ENCODE measurements at places on chromosomes 5 and 9.
A peak's percentile ranks its signal among the peaks of the same experiment; 100 is the strongest.

DNA sequence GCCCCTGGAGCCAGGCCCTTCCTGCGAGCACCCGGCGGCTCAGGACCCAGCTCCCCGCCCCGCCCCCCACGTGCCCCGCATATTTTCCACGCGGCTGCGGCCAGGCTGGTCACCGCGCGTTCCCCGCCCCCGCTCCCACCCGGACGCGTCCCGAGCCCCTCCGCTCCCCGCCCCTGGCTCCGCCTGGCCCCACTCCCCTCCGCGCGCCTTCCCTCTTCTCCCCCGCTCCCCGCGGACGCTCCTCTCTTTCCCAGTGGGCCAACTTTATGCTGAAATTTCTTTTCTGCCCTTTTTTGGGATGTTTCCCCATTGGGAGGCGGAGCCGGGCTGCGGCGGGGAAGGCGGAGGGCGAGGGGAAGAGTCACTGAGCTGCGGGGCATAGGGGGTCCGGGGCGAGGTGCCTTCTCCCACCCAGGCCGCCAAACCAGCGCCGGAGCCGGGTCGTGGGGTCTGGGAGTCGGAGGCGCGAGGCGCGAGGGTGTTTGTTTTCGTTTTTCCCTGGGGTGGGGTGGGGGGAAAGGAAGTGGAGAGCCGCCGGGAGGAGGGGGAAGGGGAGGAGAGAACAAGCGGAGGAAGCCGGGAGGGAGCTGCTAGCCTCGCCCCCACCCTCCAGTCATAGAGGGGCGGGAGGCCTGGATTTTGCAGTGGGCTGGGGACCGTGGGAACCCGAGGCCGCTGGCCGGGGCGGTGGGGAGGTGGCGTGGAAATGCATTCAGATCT lies 1.0 kb upstream of the TPM2 start:
- DNase-seq: peak; percentile 70
- H3K27me3 ChIP-seq: no peaks in the 10 kb centered on the region
- H3K4me3 ChIP-seq: peak overlapping the region; percentile 94
- peaks cover 32% of the 10 kb centered on the region for H3K36me3 ChIP-seq
- H3K4me1 ChIP-seq: peaks cover 22% of the 10 kb centered on the region

- H3K4me1 ChIP-seq: peaks cover 3% of the 10 kb centered on the region
- no peak overlapping the region for H3K4me3 ChIP-seq
- H3K36me3 ChIP-seq: no peaks in the 10 kb centered on the region
- DNase-seq: no peak
- H3K27me3 ChIP-seq: no peaks in the 10 kb centered on the region
Measured at GRCh38 chr5:3307982-3308621, 287.5 kb upstream of the IRX1 start.

DNA sequence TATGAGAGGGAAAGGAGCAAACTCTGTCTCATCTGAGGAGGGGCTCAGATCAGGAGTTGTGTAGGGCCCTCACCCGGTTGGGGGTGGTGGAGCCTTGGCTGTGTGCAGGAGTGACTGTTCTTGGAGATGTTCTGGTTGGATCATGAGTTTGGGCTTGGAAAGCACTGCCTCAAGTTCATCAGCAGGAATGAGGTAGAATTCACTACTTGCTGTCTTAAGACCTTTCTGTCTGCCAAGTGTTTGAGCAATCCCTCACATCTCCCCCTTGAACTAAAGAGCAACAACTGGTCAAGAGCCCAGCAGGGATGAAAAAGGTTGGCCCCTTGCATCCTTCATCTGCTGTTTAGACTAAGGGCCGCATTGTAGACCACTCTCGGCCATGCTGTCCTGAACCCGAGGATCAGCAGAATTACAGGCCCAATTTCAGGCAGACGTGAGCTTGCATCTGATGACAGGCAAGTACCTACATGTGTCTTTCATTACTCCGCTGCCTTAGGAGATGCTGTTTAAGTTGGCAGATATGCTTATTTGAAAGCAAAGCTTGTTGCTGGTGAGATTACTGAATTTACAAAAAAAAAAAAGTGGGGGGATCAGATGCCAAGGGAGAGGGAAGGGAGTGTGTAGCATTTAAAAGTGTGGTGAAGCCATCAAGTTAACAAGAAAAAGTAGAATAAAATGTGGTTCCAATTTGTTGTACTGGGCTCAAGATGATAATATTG lies 36.4 kb downstream of the PIK3R1 start:
- peak overlapping the region; percentile 12 for H3K4me3 ChIP-seq
- H3K27ac ChIP-seq: peak overlapping the region; percentile 60
- no peaks in the 10 kb centered on the region for H3K27me3 ChIP-seq
- no peaks in the 10 kb centered on the region for H3K36me3 ChIP-seq

DNA sequence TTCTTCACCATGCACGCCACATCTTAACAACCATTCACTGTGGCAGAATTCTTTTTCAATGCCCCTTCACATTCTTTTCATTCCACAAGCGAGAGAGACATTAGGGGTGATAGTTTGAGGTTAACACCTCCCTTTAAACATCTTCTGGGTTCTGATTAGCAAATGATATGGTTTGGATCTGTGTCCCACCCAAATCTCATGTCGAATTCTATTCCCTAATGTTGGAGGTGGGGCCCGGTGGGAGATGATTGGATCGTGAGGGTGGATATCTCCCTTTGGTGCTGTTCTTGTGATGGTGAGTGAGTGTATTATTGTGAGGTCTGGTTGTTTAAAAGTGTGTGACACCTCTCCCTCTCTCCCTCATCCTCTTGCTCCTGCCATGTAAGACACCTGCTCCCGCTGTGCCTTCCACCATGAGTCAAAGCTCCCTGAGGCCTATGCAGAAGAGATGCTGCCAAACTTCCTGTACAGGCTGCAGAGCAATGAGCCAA lies 46.1 kb upstream of the RAI14 start:
- no peak overlapping the region for H3K4me3 ChIP-seq
- no peaks in the 10 kb centered on the region for H3K36me3 ChIP-seq
- peak overlapping the region; percentile 68 for H3K27ac ChIP-seq
- no peak for DNase-seq
- H3K4me1 ChIP-seq: peaks cover 33% of the 10 kb centered on the region

GRCh38 chr5:60178101-60178500 lies 284.6 kb upstream of the PDE4D start:
- DNase-seq: no peak
- H3K36me3 ChIP-seq: no peaks in the 10 kb centered on the region
- no peak overlapping the region for H3K27ac ChIP-seq
- H3K4me1 ChIP-seq: no peaks in the 10 kb centered on the region

DNA sequence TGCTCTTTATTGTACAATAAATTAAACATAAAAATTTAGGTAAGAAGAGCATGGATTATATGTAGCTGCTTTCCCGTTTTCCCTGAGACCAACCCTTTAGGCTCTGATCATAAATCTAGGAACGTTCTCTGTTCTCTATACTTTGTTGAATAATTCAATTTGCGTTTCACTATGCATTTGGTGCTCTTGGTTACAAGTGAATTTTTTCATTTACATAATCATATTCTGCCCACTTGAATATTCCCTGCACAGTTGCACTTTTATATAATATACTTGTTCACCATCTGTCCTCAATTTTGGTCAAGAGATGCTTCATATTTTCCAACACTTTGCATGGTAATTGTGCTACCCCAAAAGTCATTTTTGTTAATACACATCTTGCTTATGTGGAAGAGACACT lies 741.8 kb downstream of the CDH12 start:
- no peaks in the 10 kb centered on the region for H3K4me1 ChIP-seq
- no peak overlapping the region for H3K4me3 ChIP-seq
- no peak for DNase-seq
- no peak overlapping the region for H3K27ac ChIP-seq
- no peaks in the 10 kb centered on the region for H3K27me3 ChIP-seq

- peaks cover 7% of the 10 kb centered on the region for H3K4me1 ChIP-seq
- H3K36me3 ChIP-seq: peaks cover 38% of the 10 kb centered on the region
- H3K27ac ChIP-seq: no peak overlapping the region
- no peaks in the 10 kb centered on the region for H3K27me3 ChIP-seq
Measured at GRCh38 chr5:87403409-87403808, 9.3 kb downstream of the CCNH start.

GRCh38 chr5:138884094-138884493 lies 9.0 kb upstream of the LRRTM2 start:
- H3K4me3 ChIP-seq: no peak overlapping the region
- no peak overlapping the region for H3K27ac ChIP-seq
- H3K36me3 ChIP-seq: peaks cover 4% of the 10 kb centered on the region
- DNase-seq: no peak
- H3K27me3 ChIP-seq: no peaks in the 10 kb centered on the region

DNA sequence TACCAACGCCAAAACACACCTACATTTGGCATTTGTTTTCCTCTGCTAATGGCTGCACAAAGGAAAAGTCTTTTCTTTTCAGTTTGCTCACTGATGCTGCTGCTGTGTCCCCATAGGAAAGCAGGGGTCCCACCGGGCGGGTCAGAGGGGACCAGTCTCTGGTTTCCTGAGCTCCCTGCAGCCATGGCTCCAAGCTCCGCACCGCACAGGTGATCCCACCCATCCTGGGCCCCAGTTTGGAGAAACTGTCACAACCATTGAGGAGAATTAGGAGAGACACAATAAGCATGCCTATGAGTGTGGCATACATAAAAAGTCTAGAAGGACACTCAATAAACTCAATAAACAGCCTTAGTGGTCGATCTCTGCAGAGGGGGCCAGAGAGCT lies 19.9 kb downstream of the MED10 start:
- no peak overlapping the region for H3K27ac ChIP-seq
- peaks cover 6% of the 10 kb centered on the region for H3K36me3 ChIP-seq
- no peaks in the 10 kb centered on the region for H3K27me3 ChIP-seq
- DNase-seq: no peak
- H3K4me1 ChIP-seq: no peaks in the 10 kb centered on the region
- no peak overlapping the region for H3K4me3 ChIP-seq

GRCh38 chr9:130458027-130458803 lies 13.5 kb downstream of the ASS1 start:
- H3K4me1 ChIP-seq: no peaks in the 10 kb centered on the region
- H3K27ac ChIP-seq: no peak overlapping the region
- peaks cover 8% of the 10 kb centered on the region for H3K36me3 ChIP-seq
- DNase-seq: no peak
- no peaks in the 10 kb centered on the region for H3K27me3 ChIP-seq
- H3K4me3 ChIP-seq: no peak overlapping the region

DNA sequence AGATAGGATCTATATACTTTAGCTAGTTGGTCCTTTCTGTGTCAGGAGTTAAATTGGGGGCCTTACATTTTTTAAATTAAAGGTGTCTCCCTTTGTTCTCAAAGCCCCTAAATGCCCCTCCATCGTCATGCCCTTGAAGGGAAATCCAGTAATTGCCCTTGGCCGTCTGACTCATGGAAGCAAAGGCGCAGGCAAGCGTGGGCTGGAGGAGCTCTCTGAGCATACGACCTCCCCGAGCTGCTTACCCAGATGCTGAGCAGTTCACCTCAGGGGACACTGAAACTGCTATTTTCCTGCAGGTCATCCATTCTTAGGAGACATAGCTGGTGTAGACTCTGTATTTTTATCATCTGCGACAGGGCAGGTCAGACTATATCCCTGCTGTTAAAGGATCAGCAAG lies 23.0 kb downstream of the PCSK1 start:
- H3K36me3 ChIP-seq: no peaks in the 10 kb centered on the region
- H3K4me3 ChIP-seq: no peak overlapping the region
- H3K27me3 ChIP-seq: no peaks in the 10 kb centered on the region
- peaks cover 23% of the 10 kb centered on the region for H3K4me1 ChIP-seq
- no peak for DNase-seq

- H3K36me3 ChIP-seq: no peaks in the 10 kb centered on the region
- no peak overlapping the region for H3K4me3 ChIP-seq
- no peak overlapping the region for H3K27ac ChIP-seq
- no peaks in the 10 kb centered on the region for H3K27me3 ChIP-seq
- DNase-seq: no peak
Measured at GRCh38 chr9:84953252-84953773, 283.8 kb downstream of the NTRK2 start.

DNA sequence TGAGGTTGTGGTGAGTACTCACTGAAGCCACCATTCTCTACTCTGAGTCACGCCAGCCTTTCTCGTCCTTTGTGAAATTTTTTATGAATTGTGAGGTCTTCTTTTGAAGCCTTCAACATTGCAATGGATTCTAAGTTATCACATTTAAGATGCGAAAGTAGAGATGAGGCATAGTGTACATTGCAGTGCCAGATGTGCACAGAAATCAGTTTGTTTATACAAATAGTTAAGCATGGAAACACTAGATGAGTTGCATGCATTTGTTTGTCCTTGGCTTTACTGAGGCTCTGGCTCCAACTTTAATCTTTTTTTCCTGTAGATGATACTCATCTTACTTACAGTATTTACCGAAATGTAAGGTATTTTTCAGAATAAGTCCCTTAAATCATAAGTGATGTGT lies 453.7 kb upstream of the RIOK2 start:
- H3K4me3 ChIP-seq: no peak overlapping the region
- H3K27ac ChIP-seq: no peak overlapping the region
- DNase-seq: no peak
- no peaks in the 10 kb centered on the region for H3K27me3 ChIP-seq
- H3K36me3 ChIP-seq: no peaks in the 10 kb centered on the region

GRCh38 chr5:39092581-39093351 lies 18.6 kb upstream of the RICTOR start:
- no peaks in the 10 kb centered on the region for H3K36me3 ChIP-seq
- no peaks in the 10 kb centered on the region for H3K4me1 ChIP-seq
- no peaks in the 10 kb centered on the region for H3K27me3 ChIP-seq

DNA sequence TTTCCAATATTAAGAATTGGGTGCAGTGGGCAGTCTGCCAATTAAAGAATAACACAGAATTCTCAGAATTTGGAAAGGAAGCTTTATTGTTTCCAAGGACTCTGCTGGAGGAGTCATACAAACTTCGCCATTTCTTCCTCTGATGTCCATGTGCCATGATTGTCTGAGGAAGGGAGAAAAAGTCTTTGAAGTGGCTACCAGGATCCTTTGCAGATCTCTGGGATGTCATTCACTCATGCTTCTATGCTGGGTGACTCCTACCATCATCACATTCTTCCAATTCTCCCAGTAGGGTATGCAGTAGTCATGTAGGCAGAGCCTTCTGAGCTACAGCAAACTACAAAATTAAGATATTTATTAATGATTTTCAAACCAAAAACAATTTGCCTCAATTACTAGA lies 3.2 kb upstream of the SMAD5 start:
- H3K27me3 ChIP-seq: no peaks in the 10 kb centered on the region
- peaks cover 11% of the 10 kb centered on the region for H3K4me1 ChIP-seq
- no peak overlapping the region for H3K4me3 ChIP-seq
- no peak overlapping the region for H3K27ac ChIP-seq
- no peak for DNase-seq
- no peaks in the 10 kb centered on the region for H3K36me3 ChIP-seq

DNA sequence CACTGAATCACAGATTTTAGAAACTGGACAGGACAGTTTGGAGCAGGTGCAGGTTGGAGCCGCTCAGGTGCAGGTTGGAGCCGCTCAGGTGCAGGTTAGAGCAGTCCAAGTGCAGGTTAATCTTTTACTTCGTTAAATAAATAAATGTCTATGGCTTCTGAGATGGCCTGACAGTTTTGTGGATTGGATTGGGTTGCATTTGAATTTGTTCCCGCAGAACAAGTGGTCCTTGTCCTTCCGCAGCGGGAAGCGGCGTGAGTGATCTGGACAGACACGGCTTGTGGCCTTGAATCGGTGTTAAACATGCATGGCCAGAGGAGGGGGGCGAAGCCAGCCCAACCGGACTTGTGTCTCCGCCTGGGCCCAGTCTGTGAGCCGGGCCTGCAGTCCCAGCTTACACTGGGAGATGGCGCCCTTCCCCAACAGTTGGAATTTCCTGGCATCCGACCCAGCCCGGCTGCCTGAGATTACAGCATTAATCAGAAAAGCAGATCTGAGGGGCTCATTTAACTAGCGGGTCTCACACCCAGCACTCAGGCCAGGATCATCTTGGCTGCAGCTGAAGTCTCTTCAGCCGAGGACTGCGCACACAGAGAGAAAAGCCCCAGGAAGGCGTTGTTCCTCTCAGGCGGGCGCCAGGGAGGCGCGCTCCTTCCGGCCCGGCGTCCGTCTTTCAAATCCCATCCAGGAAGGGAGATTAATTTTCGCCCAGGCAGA lies 1.5 kb upstream of the OLFM1 start:
- peak overlapping the region; percentile 63 for H3K4me3 ChIP-seq
- H3K27ac ChIP-seq: no peak overlapping the region
- H3K4me1 ChIP-seq: peaks cover 6% of the 10 kb centered on the region
- no peaks in the 10 kb centered on the region for H3K27me3 ChIP-seq
- DNase-seq: peak; percentile 19

Measured in thoracic aorta (tissue), 2 donors.